ENCODE measurements at places on chromosomes 4 and X.
A peak's percentile ranks its signal among the peaks of the same experiment; 100 is the strongest.

GRCh38 chr4:185874516-185875230 is 62.7 kb upstream of the SORBS2 start:
- DNase-seq, result no peak

GRCh38 chr4:152864361-152864760 is 71.8 kb upstream of the FHDC1 start:
- no peak for DNase-seq

- DNase-seq, result peak; percentile 9
Observed at GRCh38 chr4:6463311-6464289, 8.8 kb downstream of the PPP2R2C start.

DNA sequence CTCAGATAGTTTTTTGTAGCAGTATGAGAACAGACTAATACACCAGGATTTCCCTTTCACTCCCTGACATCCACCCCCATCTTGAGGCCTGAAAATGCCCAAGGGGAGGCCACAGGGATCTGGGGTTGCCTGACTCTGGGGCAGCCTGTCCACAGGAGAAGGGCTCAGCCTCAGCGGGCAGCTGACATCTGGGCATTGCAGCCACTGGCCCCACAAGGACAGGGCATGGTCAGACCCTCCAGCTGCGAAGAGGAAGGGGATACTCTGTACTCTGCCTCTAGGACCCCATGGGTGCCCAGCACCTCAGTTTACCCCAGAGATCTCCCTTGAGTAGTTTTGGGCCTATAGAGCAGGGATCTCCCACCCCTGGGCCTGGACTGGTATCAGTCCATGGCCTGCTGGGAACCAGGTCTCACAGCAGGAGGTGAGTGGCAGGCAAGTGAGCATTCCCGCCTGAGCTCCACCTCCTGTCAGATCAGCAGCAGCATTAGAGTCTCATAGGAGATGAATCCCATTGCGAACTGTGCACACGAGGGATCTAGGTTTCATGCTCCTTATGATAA is 138.9 kb downstream of the HMX1 start:
- DNase-seq, result no peak

DNA sequence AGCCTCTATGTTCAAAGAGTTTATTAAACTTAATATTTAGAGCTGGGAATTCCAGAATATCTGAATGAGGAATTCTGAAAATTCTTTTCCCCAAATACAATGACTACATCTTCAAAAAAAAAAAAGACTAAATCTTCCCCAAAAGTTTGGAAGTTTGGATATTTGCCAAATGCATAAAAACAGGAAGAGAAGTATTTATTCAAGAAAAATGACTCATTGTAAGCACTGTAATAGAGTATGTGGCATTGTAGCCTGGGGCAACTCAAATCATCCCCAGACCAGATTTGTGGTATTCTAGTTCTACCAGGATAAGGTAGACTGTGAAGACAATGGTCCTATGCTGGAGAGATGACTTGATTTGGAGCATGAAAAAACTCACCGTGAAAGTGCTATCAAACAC is 78.5 kb upstream of the PDHA2 start:
- DNase-seq, result no peak

DNA sequence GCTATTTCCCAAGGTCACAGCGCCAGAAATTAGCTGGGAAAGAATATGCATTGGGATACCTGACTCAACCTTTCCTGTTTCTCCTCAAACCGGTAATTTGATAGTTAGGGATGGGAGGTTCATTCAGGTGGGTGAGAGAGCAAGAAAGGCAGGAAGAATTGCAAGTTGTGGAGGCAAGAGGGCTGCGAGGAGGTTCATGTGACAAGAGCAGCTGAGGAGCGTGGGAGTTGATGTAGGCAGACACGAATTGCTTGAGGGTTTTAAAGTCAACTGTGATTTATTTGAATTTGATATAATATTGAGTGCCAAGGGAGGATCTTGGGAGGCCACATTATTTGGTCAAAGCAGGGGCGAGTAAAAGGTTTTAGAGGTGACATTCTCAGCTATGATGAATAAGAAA is 329.0 kb downstream of the STIM2 start:
- DNase-seq, result no peak

All from omental fat pad (tissue), 4 donors.